Activated CD4-positive, alpha-beta T cell treated with anti-CD3 and anti-CD28 coated beads, Interleukin-10, Interleukin-2, amounts not matched to agents 100 ng/mL and 50 ng/mL, durations not matched to agents 16 hours and 8 hours (primary cell): ENCODE measurements at places on chromosomes 13 and 19.

DNA sequence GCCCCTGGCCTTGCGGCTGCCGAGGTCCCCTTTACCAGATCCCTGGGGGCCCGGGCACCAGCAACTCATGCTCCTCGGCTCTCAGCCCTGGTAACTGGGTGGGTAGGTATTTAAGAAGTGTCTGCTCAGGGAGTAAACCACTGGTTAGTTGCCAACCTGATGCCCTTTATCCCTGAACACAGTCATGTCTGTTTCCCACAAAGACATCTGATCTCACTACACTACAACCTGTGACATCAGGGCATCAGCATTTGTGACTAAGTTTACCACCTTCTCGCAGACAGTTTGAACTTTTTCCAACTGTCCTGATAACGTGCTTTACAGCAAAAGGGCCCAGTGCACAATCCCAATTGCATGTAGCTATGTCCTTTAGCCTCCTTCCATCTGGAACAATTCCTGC is 22.0 kb downstream of the GGACT start:
- DNase-seq: no peak

DNA sequence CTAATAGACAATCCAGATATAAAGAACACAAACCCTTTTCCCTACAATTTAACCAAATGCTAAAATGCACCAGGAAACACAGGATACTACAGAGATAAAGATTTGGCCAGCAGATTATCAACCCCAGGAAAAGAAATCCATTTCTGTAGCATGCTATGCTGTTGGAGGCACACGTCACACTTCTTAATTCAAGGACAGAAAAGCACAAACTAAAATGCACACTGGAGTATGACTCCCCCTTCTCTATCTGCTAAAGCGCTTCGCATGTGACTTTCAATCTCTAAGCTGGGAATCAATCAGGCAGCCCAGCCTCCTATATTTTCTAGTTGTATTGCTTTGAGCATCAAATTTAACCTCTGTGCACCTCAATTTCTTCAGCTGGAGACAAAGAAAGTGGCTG is 22.2 kb downstream of the ABCC4 start:
- DNase-seq: no peak

DNA sequence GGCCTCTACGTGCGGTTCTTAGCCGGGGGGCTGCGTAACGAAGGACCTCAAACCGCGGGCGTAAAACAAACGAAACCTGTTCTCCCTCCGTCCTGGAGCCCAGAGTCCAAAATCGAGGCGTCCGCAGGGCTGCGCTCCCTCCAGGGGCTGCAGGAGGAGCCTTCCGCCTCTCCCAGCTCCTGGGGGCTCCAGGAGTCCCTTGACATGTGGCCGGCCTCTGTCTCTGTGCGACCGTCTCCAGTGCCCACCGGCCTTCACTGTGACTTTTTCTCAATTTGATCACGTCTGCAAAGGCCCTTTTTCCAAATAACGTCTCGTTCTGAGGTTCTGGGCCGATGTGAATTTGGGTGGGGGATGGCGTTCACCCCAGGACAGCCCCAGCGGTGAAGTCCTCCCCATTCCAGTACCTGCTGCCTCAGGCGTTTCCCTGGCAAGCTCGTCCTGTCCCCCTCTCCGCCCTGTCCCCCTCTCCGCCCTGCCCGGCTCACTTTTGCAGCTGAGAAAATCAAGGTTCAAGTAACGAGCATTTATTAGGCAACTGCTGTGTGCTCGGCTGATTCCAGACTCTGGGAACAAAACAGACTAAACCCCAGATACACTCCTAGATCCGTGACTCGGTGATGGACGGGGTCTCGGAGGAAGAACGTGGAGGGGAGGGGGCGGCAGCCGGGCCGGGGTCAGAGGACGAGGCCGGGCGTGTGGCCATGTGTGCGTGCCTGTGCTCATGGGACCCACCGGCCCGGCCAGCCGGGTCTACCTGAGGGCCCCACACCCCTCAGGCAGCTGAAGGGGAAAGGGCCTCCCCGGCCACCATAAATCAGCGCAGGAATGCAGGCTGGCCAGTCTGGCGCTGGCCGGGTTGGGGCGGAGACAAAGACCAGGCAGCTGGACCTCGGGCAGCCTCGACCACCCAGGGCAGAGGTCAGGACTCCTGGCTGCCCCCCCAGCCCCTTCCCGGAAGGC is 28.1 kb upstream of the WDR18 start:
- no peak for DNase-seq

GRCh38 chr19:58038688-58039204 is 4.9 kb downstream of the ZSCAN1 start:
- DNase-seq: no peak

- DNase-seq: peak; percentile 83
These were observed 1.2 kb downstream of the ZFP36 start for GRCh38 chr19:39407660-39408391.

GRCh38 chr19:18338541-18338940 is 1.9 kb upstream of the PGPEP1 start:
- no peak for DNase-seq

DNA sequence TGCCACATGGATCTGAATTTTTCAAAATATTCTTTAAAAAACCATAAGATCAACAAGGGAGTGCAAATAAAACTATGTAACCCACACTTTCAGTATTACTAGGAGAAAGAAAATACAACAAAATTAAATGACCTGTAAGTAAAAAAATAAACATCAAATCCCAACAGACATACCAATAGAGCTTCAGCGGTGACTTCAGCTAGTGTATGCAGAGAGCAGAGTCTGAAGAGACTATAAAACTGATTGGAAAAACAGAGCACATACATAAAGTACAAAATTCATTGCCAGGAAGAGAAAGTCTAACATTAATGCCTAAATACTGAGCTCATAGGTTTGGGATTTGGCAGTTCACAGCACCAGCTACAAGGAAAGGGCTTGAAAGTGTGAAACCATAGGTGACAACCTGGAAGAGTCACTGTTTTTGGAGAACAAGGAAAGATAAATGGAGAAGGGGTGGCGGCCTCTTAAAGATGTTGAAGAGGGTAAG is 291.1 kb downstream of the LMO7 start:
- DNase-seq: no peak

- DNase-seq: no peak
These were observed 166.4 kb downstream of the SLITRK5 start for GRCh38 chr13:87837522-87837921.

DNA sequence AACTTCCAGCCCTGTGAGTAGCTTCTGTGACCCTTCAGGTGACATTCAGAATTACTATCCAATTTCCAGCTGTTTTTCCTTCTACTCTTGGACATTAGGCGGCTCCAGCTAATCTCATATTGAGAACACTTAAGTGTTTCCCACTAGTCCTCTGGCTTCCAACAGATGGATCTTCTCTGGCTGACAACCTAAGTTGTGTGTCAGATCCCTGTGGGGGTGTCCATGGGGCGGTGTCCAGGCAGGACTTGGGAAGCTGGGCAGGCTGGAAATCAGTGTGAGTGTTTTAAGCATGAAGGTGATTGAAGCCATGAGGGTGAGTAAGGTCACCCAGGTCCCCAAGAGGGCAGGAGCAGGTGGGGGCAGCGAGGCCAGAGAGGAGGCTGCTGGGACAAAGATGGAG is 10.1 kb downstream of the CNOT3 start:
- no peak for DNase-seq

DNA sequence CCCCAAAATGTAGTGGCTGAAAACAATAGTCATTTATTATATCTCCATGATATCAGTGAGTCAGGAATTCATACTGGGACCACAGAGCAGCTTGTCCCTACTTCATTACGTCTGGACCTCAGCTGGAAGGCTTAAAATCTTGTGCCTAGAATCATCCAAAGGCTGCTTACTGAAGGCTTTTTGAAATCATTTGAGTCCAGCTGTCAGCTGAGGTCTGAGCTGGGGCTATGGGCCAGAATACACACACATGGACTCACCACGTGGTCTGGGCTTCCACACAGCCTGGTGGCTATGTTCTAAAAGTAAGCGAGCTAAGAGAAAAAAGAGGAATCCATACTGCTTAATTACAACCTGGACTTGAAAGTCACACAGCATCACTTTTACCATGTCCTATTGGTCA is 209.2 kb downstream of the KCTD12 start:
- no peak for DNase-seq

DNA sequence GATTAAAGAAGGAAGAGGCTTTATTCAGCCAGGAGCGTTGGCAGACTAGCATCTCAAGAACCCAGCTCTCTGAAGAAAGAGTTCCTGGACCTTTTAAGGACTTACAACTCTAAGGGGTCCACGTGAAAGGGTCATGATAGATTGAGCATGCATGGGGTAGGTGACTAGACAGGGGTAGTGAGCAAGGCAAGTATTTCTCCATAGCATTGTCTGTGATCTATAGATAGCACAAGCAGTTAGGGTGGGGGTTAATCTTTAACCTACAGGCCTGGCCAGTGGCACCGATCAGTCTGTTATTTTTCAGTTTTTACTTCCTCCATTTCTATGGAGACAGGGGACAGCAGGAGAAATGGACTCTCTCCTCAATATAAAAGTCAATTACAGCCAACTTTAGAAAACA is 983.7 kb downstream of the SLITRK1 start:
- DNase-seq: no peak

DNA sequence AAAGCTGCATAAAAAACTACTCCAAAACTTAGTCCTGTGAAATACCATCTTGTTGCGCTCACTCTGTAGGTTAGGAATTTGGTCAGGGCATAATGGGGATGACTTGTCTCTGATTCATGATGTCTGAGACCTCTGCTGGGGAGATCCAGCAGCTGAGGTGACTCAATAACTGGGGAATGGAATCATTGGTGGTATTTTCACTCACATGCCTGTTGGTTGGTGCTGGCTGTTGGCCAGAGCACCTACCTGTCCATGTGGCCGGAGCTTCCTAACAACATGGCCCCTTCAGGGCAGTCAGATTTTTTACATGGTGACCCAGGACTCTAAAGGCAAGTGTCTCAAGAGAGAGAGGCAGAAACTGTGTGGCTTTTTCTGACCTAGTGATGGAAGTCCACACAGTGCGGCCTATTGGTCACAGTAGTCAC is 7.4 kb upstream of the ESD start:
- no peak for DNase-seq

- no peak for DNase-seq
These were observed 34.9 kb downstream of the EPS15L1 start for GRCh38 chr19:16436780-16437332.

DNA sequence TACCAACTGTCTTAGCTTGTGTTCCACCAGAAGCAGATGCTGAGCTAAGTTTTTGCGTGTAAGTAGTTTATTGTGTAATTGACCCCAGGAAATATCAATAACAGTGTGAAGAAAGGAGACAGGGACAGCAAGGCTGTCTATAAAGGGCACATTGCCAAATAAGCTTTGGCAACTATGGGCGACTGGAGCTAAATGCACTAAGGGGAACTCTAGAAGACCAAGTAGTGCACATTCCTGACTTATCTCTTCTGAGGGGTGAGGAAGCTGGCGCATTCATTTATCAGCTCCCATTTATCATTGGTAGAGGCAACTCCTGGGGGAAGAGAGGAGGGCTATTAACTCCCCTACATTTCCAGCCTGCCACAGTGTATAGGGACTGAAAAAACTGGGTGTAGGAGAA is 135.0 kb downstream of the DLEU7 start:
- no peak for DNase-seq

DNA sequence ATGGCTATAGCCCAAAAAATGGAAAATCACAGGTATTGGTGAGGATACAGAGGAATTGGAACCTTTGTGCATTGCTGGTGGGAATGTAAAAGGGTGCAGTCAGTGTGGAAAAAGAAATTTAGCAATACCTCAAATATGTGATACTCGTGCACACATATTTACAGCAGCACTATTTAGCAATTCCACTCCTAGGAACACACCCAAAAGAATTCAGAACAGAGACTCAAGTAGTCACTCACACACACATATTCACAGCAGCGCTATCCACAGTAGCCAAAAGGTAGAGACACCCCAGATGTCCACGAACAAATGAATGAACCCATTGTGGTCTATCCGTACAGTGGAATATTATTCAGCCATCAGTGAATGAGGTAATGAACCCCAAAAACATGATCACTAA is 114.0 kb downstream of the COL4A2 start:
- DNase-seq: no peak

DNA sequence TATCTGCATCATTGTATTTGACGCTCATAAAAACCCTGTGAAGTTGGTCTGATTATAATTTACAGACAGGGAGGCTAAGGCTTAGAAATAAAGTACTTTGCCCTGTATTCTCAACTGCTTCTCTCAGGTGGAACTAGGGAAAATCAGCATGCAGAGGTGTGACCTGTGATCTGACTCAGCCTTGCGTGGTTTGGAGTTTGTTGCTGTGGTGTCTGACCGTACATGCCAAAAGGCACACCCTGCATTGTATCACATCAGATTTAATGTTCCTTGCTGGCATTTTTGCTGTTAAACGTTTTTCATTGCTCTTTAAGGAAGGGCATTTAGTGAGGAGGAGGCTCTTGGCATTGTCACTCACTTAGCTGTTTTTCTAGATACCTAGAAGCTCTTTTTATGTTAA is 58.8 kb upstream of the C1QTNF9B start:
- peak; percentile 58 for DNase-seq

DNA sequence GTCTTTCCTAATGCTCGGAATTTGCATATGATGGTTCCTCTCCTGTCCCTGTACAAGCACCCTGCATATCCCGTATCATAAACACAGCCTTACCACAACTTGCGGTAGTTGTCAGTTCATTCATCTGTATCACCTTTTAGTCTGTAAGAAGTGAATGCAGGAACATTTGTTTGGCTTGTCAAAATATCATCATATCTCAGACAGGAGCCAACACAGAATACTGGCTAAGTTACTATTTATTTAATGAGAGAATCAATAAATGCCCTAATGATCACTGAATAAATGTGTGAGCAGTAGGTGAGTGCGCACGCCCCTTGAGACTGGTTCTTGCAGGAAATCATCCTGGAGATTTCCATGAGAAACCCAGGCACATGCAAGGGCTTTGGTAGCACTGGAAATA is 182.8 kb downstream of the MYO16 start:
- DNase-seq: no peak

DNA sequence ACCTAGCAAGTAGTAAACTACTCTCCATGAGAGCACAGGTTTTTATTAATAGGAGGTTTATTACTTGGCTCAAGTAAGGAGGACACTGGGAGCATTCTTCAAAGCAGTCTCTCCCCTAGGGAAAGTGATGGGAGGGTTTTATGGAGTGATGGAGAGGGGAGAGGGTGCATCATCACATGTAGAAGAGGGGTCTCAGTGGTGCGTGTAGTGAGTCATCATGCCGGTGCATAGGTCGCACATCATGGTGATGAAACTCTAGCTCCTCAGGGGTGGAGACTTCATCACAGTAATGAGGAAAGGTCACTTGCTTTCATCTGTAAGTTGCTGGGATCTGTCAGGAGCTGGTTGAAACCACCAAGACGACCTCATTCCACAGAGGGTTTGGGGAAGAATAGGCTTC is 210.8 kb upstream of the UBL3 start:
- no peak for DNase-seq

GRCh38 chr13:75120085-75120484 is 361.9 kb downstream of the TBC1D4 start:
- no peak for DNase-seq

DNA sequence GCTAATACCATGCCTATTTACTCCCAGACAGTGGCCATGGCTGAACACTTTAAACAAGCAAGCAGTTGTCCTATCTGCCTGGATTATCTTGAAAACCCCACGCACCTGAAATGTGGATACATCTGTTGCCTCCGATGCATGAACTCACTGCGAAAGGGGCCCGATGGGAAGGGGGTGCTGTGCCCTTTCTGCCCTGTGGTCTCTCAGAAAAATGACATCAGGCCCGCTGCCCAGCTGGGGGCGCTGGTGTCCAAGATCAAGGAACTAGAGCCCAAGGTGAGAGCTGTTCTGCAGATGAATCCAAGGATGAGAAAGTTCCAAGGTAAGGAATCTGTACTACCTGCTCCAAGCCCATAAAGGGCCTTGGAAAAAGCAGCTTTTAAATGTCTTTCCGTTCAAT is 8.6 kb downstream of the RFPL4AL1 start:
- no peak for DNase-seq
